ENCODE measurements at places on chromosomes 2 and 18. TPM values are rescaled to one million over a fixed set of nuclear protein-coding genes. Genes with fewer than 3 reads are reported as not detected.

DNA sequence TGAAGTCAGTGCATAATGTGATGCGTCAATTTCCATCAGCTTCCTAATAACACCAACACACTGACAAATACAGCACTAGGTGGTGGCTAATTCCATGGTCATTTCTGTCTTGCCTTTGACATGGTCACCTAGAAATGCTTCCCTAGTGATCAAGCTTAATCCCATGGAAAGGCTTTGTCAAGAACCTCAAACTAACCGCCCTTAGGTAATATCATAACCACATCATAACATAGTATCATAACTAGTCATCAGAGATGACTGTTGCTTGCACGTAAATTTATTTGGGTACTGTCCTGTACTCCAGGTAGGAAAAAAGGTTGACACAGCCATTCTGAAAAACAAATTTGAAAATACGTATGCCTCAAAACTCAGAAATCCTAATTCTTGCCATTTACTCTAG is 471.8 kb downstream of the IRS1 start:
- DNase-seq, result no peak

- no peak for DNase-seq
Observed at GRCh38 chr2:170818036-170818751, 1.5 kb downstream of the GAD1 start.

- DNase-seq, result no peak
Observed at GRCh38 chr2:145068509-145068908, 548.6 kb upstream of the ZEB2 start.

Gene TP53I3
- total RNA-seq, result 1.6 TPM

DNA sequence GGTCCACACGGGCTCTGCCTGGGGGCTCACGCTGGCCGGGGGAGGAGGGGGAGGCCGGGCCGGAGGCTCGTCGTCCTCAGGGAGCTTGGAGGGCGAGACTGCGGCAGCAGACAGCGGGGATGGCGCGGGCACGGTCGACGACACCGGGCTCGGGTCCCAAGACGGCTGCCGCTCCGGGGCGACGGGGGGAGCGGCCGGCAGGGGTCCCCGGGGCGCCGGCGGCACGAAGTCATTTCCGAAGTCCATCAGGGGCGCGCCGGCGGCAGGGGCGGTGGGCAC is 491 bp downstream of the RTN4 start:
- DNase-seq, result no peak

Gene ATG4B
- total RNA-seq, result 225 TPM

DNA sequence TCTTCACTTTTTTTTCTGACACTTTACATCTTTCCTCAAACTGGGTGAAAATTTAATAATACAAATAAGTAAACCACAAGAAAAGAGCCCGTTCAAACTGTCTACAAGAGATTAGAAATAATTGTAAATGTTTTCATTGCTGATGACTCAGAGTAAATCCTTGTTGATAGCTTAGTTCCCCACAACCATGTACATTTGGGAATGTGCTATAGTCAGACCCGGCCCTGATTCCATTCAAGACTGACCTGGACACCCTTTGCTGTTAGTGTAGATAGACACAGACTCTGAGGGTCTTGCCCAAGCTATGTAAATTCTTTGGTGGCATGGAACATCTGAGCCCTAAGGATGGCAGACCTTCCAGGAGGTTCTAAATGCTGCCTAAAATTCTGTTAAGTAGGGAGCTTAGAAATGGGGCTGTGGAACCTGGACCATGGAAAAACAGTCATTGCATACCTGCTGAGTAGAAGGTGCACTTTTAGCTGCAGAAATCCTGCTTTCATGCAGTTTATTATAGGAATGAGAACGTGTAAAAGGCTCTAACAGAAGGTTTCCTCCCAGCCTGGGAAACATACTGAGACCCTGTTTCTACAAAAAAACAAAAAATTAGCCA is 3.7 kb downstream of the MALT1 start:
- no peak for DNase-seq

DNA sequence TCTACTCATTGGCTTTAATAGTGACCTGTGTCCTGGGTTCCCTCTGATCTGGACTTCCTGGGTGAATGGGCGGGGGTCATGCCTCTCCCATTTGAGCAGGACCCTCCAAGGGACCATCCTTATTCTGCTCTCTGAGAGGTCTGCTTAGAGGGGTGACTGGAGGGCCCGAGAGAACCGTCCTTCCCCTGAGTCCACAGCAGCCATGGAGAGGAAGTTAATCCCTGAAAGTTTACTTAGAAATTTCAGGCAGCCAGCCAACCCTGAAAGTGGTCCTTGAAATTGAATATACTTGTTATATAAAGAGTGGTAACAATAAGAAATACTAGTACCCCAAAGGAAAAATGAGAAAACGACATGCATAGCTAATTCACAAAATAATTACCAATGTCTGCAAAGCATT is 226.1 kb downstream of the DYSF start:
- DNase-seq, result no peak

Gene TTN
- total RNA-seq, result 7.6 TPM

GRCh38 chr18:76613053-76613754 is 118.2 kb upstream of the ZNF516 start:
- DNase-seq, result no peak

Gene GBX2
- total RNA-seq, result not detected

Gene PDCD1
- total RNA-seq, result not detected

DNA sequence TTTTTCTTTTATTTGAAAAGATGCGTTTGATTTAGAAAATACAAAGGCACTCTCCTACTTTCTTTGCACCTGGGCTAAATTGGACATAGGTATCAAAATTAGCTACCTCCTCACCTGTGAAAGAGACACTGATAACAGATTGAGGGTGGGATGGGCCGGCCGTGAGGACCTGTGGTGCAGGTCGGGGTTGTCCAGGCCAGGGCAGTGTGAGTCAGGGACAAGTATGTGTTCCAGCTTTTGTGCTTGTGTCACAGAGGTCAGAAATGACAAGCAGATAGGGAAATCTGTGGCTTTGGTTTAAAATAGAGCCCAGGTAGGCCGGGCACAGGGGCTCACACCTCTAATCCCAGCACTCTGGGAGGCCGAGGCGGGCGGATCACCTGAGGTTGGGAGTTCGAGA is 22.6 kb downstream of the MYL12B start:
- DNase-seq, result no peak

GRCh38 chr2:217929757-217930707 is 72.8 kb downstream of the TNS1 start:
- DNase-seq, result peak; percentile 96

DNA sequence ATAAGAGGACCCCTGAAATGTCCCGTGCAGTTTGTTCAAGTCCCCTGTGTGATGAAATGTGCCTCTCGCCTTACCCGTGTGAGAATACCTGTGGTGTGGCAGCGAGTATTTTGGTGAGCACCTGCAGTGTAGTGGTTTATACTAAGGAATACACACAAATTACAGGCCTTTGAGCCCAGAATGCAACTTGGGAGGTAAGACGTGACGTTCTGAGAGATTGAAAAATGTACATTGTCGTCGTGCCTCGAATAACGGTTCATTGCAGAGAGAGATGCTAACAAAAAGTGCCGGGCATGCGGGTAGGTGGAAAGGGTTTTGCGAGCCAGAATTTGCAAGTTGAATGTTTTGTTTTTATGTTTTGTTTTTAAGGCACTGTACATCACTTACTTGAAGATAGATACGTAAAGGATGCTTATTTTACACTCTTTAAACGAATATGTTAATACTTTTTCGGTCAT is 867 bp downstream of the RBBP8 start:
- no peak for DNase-seq

DNA sequence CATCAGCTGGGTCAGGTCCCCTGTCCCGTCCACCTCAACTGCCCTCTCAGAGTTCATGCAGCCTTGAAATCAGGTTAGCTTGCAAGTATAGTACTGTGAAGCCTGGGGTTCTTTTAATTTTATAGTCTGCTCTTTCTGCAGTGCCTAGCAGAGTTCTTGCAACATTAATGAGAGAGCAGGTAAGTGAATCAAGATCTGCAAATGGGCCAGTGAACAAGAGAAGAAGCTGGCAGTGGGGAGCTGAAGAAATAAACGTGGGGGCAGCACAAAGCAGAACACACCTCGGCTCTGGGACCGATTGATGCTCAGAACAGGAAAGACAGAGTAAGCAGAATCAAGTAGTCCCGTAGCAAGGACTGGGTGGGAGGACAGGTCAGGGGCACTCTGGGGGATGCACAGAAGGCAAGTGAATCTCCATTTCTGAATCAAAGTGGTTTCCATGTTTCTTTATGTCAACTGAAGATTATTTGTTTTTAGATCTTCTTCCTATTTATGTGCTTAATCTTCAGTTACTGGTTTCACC is 675.5 kb downstream of the RNF144A start:
- no peak for DNase-seq

Gene RAX
- not detected for total RNA-seq

- DNase-seq, result no peak
Observed at GRCh38 chr2:15735484-15736326, 144.0 kb downstream of the DDX1 start.

DNA sequence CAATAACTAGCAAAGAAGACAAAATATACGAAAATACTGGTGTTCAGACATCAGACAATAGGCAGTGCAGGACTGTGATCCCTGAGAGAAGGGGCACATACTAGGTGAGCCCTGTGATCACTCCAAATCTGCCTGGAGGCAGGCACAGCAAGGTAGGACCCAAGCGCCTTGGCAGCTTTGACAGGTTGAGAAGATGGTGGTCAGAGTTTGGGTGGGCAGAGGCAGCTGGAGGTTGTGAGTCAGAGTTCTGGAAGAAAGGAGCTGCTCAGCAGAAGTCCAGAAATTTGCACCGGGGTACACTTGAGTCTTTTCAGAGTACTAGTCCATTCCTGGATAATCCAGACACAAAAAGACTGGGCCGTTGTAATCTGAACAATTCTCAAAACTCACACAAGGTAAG is 14.0 kb downstream of the KIF1A start:
- DNase-seq, result no peak

GRCh38 chr18:37450434-37451132 is 115.0 kb downstream of the CELF4 start:
- DNase-seq, result no peak

- DNase-seq, result no peak
Observed at GRCh38 chr18:10242936-10243680, 211.3 kb upstream of the APCDD1 start.

GRCh38 chr2:60602388-60602787 is 48.9 kb upstream of the BCL11A start:
- DNase-seq, result no peak

- no peak for DNase-seq
Observed at GRCh38 chr18:8750954-8751415, 45.6 kb downstream of the MTCL1 start.

Gene ARID5A
- total RNA-seq, result 267 TPM

GRCh38 chr18:23228102-23229061 is 93.1 kb downstream of the CABLES1 start:
- no peak for DNase-seq

- DNase-seq, result no peak
Observed at GRCh38 chr2:18603854-18604530, 14.6 kb upstream of the NT5C1B start.

DNA sequence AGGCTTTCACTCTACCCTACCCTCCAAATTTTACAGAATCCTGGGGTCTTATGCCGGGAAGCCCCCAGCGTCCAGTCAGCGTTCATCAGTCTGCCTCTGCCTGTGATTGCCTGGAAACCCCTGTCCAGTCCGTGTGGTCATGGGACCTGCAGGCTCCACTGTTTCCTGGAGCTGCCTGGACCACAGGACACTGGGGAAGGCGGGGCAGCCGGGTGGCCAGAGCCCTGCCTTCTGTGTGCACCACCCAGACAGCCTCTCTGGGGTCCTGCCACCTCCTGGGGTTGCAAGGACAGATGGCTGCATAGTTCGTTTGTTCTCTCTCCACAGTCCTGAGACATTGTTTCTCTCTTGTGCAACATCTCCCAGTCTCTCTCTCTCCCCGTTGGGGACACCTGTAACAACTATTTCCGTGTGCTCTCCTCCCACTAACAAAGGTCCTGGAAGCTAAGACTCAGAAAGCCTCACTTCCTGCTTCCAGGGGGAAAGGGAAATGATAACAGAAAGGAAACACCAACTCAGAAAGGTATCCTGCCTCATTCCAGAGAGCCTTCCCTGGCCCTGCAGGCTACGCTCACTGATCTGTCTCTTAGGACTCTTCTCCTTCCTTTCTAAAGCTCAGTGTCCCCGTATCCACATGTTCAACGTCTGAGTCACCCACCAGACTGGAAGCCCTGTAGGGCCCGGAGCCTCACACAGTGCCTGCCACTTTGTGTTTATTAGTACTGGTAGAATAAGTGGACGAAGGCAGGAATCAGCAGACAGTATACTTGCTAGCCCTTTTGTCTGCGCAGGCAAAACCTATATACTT is 192.8 kb upstream of the RAB12 start:
- DNase-seq, result no peak
